Activated CD8-positive, alpha-beta memory T cell treated with anti-CD3 and anti-CD28 coated beads, Interleukin-2, amount 10 ng/mL, durations not matched to agents 7 days and 5 days (primary cell): ENCODE measurements at places on chromosomes 1 and 21. TPM values are rescaled to one million over a fixed set of nuclear protein-coding genes. Genes with fewer than 3 reads are reported as not detected.

- H3K4me1 ChIP-seq: peaks cover 27% of the 10 kb centered on the region
- no peaks in the 10 kb centered on the region for H3K27me3 ChIP-seq
- no peak for DNase-seq
- peaks cover 32% of the 10 kb centered on the region for H3K36me3 ChIP-seq
These were observed 273.0 kb downstream of the LTN1 start for GRCh38 chr21:28719723-28720122.

DNA sequence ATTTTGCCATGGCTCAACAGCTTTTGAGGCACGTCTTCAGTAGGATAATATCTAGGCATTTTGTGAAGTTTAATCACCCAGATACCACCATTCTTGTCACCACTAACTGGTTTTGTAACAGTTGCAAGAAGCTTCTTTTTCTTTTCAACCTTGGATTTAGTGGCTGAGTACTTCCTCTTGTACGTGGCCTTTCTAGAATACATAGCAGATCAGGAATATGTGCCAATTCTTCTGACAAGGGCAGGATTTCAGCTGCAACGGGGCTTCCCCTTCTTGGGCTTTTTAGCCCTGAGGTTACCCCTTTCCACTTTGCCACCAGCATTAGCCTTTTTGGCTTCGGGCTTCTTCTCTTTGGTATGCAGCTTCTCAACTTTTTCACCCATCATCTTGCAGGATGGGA, 79.3 kb upstream of the WARS2 start:
- H3K27ac ChIP-seq: no peak overlapping the region
- H3K27me3 ChIP-seq: no peaks in the 10 kb centered on the region
- no peaks in the 10 kb centered on the region for H3K4me1 ChIP-seq
- no peak overlapping the region for H3K4me3 ChIP-seq
- no peaks in the 10 kb centered on the region for H3K36me3 ChIP-seq

GRCh38 chr1:32741413-32742198, 39.0 kb upstream of the SYNC start:
- no peaks in the 10 kb centered on the region for H3K36me3 ChIP-seq
- H3K4me3 ChIP-seq: no peak overlapping the region
- DNase-seq: no peak

The ACKR1 gene
- total RNA-seq: not detected

The GBP5 gene
- total RNA-seq: 362 TPM

The OR2L3 gene
- total RNA-seq: not detected

- DNase-seq: no peak
- peaks cover 25% of the 10 kb centered on the region for H3K27me3 ChIP-seq
- no peak overlapping the region for H3K27ac ChIP-seq
- no peaks in the 10 kb centered on the region for H3K4me1 ChIP-seq
These were observed 1.4 kb downstream of the CHI3L1 start for GRCh38 chr1:203185061-203185461.

GRCh38 chr21:42777064-42777756, 102.1 kb downstream of the WDR4 start:
- peaks cover 25% of the 10 kb centered on the region for H3K27me3 ChIP-seq
- peaks cover 5% of the 10 kb centered on the region for H3K4me1 ChIP-seq
- no peak overlapping the region for H3K4me3 ChIP-seq
- no peak overlapping the region for H3K27ac ChIP-seq
- no peak for DNase-seq

DNA sequence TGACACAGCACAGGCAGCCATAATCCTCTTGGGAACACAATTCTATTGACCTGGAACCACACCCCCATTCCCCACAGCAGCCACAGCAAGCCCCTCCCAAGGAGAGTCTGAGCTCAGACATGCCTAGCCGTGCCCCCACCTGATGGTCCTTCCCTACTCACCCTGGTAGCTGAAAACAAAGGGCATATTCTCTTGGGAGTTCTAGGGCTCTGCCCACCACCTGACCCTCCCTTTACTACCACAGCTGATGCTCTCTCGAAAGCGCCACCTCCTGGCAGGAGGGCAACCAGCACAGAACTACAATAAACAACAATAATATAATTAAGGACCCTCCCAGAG, 184.8 kb upstream of the COA6 start:
- peaks cover 8% of the 10 kb centered on the region for H3K4me1 ChIP-seq
- DNase-seq: no peak
- peaks cover 8% of the 10 kb centered on the region for H3K36me3 ChIP-seq
- peaks cover 64% of the 10 kb centered on the region for H3K27me3 ChIP-seq
- H3K27ac ChIP-seq: no peak overlapping the region
- H3K4me3 ChIP-seq: no peak overlapping the region

DNA sequence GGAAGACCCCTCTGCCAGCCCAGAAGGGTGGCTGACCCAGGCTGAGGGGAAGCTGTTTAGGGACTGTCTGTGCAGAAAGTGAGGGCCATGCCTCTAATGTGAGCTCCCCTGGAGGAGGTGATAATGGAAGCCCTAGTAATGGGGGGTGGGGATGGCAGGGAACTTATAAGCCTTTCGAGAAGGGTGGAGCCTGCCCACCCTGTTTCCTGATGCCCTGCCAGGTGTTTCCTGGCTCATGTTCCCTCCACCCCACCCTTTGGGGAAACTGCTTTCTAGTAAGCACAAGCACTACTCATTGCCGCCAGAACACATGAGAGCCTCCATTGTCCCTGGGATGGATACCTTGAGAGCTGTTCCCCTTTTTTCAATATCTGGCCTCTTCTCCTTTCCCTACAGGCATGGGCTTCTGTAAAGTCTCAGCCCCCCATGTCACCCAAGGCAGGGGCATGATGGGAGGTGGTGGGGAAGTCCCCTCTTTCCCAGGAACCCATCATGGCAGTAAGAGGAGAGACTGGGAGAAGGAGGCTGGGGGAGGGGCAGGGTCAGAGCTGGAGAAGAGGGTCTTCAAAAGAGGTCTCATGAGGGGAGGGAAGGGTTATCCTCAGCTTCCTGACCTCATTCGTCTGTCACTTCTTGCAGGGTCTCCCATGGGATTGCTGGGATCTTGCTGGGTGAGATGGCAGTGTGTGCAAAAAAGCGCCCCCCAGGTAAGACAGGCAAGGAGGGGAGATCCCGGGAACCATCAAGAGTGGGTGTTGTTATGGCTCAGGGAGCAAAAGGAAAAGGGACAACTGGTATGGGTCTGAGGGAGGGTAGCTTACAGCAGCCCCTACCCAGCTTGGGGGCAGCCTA, 2.4 kb downstream of the ATP8B2 start:
- peak overlapping the region; percentile 72 for H3K27ac ChIP-seq
- H3K27me3 ChIP-seq: peaks cover 4% of the 10 kb centered on the region
- H3K36me3 ChIP-seq: peaks cover 23% of the 10 kb centered on the region

DNA sequence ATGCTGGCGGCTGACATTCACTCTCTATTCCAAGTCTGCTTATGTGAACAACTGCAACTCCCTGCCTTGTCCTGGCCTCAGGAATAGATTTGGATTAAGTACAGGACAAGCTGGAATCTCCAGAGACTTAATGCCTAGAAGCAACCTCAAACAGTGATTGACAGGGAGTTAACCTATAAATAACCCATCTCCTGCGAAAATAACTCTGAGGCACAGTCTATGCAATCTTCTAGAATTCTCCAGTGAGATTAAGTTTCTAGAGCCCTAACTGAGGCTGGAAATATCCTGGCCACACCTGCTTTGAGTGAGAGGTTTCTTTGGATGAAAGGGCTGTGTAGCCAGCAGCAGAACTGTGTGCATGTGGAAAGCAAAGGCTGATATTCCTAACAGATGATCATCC, 25.3 kb upstream of the ATP1A1 start:
- H3K27me3 ChIP-seq: peaks cover 2% of the 10 kb centered on the region
- peaks cover 14% of the 10 kb centered on the region for H3K4me1 ChIP-seq

- H3K27ac ChIP-seq: no peak overlapping the region
- H3K27me3 ChIP-seq: no peaks in the 10 kb centered on the region
- H3K4me3 ChIP-seq: no peak overlapping the region
- no peak for DNase-seq
These were observed 25.5 kb downstream of the RGS7 start for GRCh38 chr1:241331328-241332036.
